ENCODE measurements at places on chromosomes 12 and 14.

GRCh38 chr14:51534610-51535011, 117.1 kb upstream of the FRMD6 start:
- DNase-seq: no peak

DNA sequence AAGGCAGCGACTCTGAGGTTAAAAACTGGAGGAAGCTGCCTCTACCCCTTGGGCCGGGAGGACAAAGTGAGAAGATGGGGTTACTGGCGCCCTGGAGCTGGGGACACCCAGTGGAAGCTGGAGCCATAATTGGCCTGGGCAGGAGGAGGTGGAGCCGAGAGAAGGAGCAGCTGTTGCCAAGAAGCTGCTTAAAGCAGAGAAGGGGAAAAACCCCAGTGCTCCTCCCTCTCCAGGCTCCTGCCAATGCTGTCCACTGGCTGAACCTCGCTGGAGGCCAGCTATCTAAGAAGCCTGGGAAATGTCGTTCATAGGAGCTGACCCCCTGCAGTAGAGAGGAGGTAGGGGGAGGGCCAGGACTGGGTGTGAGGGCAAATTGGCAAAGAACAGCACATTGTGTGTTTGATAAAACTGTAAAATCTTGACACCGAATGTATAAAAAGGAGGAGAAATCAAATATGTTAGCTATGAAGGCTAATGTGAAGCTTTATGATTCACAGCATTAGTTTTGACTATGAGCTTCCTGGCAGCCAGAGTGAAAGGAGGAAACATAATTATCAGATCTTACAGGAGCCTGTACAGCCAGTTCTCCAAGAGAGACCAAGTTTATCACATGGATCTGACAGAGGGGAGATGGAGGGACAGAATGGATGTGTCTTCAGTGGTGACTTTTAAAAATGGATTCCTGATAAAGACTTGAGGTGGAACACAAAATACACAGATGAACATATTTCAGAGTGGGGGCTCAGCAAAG, 9.5 kb downstream of the HHIPL1 start:
- DNase-seq: no peak

- DNase-seq: no peak
Observed at GRCh38 chr14:21255385-21256101, 13.7 kb downstream of the HNRNPC start.

- no peak for DNase-seq
Observed at GRCh38 chr12:47376927-47377326, 297.2 kb upstream of the AMIGO2 start.

DNA sequence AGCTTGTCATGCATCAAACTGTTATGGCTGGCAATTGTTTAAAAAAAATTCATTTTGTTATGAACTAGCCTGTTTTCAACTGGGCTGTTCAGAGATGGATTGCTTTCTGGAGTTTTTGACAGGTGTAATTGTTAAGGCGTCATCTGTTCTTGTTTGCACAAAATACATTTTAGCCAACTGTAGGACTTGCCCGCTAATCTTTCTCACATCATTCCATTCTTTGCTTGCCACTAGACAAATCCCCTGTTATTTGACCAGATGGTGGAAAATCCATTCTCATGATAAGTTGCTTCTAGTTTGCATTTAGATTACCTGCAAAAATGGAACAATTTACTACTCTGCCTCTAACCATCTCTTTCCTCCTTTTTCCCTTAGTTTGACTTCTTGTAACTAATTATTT, 114.3 kb downstream of the NPAS3 start:
- no peak for DNase-seq

Measured in vagina (tissue), 2 donors.